NCI-H446 treated with DMSO at 0.1 percent for 48 hours (cell line): ENCODE measurements at places on chromosomes 11 and 22.

DNA sequence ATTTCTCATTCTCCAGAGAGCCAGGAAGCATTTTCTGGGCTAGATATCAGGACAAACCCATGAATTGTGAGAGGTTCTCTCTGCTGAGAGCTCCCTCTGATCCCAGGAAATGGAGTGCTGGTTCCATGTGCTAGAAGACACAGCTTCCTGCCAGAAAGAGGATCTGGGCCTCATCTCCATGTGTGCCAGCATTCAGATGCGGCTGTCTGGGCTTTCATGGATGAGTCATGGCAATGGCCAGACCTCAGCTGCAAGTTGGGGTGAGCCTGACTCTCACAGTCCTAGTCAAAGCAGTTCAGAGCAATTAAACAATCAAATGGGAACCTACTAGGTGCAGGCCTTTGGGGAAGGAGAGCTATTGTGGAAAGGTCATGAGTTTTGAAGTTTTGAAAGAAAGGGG is 82.3 kb upstream of the EED start:
- no peak for DNase-seq

- DNase-seq, result no peak
Observed at GRCh38 chr11:120335556-120335907, 681 bp upstream of the ARHGEF12 start.

GRCh38 chr22:29606320-29606719 is 2.9 kb downstream of the NF2 start:
- DNase-seq, result no peak

DNA sequence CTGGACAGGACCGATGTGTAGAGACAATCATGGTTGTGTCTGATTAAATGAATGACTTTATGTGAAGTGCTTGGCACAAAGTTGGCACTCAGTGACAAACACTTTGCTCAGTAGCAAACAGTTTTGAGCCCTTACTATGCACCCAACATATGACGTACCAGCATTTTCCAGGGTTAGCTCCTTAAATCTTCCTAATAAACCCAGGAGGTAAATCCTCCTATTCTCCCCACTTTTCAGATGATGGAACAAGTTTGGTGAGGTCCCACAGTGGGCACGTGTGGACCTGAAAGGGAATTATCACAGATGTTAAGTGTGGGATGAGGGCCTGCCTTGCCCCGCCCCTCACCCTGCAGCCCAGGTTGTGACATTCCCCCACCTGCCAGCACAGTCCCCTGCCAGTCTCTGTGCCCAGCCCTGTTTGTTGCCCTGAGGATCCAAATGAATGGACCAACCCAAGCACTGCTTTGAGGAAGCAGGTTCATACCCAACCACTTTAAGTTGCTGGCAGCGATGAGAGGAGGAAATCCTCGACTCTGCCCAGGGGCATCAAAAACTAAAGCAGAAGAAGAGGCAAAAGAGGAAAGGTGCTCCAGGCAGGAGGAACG is 6.6 kb upstream of the CARD10 start:
- DNase-seq, result no peak

GRCh38 chr11:67345920-67346819 is 7.2 kb downstream of the POLD4 start:
- DNase-seq, result no peak

DNA sequence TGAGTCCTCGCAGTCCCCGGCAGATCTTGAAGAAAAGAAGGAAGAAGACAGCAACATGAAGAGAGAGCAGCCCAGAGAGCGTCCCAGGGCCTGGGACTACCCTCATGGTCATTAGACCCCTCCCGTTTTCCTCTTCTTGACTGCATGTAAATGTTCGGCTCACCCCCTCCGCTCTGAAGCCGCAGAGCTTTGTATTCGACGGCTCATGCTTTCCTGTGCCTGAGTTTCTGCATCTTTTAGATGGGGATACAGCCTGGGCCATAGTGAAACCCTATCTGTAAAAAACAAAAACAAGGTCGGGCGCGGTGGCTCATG is 7.7 kb downstream of the USP18 start:
- no peak for DNase-seq

GRCh38 chr11:57552479-57552878 is 15.0 kb downstream of the UBE2L6 start:
- DNase-seq, result no peak

DNA sequence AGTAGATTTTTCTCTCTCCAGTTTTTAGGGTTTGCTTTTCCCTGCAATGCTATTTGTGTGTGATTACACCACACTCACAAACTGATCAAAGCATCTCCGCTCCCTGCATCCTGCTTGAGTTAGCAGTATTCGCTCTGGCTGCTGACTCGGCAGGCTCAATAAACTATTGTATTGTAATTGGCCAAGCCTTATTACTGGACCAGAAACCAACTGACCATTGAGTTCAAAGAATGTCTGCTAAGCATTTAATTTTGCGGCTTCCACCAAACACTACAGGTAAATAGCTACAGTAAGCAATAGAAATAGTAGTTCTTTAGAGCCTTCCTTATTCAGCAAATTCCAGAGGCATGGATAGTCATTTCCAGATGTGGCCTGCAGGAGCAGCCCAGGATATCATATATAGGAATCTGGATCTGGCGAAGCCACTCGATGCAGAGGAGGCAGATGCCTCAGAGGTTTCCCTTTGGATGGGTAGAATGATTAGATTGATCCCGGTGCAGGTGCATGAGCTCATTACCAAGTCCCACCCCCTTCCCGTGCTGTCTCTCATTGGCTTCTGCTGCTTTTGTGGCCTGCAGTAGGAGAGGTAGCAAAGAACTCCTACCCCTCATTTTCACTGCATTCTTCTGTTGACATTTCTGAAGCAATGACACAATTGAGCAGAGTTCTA is 77.3 kb downstream of the COMMD9 start:
- no peak for DNase-seq

DNA sequence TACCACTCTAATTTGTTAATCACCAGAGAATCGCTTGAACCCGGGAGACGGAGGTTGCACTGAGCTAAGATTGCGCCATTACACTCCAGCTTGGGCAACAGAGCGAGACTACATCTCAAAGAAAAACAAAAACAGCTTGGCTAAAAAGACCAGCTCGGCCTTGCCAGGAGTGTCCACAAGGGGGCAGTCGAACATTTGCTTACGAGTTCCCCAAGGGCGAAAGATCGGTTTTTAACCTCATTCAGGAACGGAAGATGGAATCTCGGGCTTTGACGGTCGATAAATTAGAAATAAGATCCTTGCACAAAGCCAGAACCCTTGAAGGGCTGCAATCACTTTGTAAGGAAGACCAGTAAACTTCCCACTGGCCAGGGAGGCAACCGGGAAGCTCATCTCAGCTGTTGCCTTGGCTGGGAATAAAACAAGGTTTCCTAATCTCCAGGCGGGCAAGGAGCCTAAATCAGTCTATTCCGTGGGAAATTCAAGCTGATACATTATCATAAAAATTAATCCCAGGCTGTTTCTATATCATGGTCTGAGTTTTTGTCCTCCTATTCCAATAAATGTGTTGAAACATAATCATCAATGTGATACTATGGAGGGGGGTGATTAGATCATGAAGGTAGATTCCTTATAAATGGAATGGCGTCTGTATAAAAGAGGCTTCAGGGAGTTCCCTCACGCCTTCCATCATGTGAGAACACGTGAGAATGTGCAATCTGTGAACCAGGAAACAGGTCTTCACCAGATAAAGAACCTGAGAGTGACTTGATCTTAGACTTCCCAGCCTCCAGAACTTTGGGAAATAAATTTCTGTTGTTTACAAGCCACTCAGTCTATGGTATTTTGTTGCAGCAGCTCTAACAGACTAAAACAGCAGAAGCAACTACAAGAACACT is 14.9 kb upstream of the SLC29A2 start:
- DNase-seq, result peak; percentile 68

DNA sequence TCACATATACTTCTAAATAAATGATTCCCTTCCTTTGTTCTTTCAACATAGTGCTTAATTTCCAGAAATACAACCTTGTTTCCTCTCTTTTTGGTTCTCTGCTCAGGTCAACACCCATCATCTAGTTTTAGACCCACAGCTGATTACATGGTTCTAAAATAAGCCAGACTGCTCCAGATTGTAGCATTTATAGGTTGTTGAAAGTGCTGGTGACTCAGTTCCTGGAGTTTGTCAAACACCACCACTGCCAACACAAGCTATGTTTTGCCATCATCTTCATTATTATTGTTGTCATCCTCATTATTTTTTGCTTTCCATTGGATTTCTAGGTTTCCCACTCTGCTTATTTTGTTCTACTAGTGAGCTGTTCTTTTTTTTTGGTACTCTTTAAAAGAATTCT is 22.3 kb upstream of the MMP20 start:
- DNase-seq, result no peak

- DNase-seq, result no peak
Observed at GRCh38 chr11:134853992-134854991, 442.2 kb upstream of the B3GAT1 start.

DNA sequence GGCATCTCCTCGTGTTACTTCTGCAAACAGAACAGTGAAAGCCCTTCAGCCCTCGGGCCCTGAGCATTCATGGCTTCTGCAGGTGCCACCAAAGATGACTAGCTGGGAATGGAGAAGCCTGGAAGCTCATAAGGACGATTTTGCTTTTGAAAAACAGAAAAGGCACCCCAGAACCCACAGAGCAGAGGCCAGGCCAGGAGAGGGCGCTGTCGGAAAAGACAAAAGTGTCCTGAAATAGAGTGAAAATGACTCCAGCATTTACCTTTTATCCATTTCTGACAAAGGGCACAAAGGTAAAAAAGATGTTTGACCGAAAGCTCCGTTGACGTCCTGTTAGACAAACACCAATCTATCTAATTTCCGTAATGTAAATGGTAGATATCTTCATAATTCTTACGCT is 37.6 kb downstream of the ZNF195 start:
- DNase-seq, result no peak
